ENCODE measurements at places on chromosomes 4 and X. TPM values are rescaled to one million over a fixed set of nuclear protein-coding genes. Genes with fewer than 3 reads are reported as not detected.

Gene FGF2
- 7.5 TPM for total RNA-seq

Gene GRSF1
- 64.4 TPM for total RNA-seq

Gene PPP1R2C
- total RNA-seq = not detected

DNA sequence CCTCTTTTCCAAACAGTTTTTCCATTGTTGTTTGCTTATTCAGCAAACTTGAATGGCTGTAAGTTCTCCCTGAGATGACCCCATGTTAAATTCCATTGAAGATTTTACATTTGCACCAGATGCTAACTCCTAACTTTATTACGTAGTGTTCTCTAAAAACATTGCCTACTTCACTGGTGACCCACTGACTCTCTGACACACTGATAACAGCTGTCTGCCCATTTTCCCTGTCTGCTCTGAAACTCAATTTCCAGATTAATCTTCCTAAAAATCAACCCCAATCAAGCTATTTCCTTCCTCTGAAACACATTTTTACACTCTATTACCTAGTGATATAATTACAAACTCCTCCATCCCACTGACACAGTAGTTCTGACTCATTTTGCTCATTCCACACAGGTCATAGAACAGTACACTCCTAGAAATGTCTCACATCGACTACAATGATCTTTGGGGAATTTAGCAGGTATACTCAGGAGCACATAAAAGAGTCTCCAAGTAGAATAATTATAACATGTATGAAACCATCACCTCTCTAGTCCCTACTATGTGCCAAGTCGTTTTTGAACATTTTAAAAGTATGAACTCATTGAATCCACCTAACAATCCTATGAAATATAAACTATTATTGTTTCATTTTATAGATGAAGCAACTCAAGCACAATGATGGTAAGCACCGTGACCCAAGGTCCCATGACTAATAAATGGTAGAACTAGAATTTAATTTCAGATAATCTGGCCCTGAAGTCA is 210.9 kb downstream of the SLIT2 start:
- DNase-seq = no peak

DNA sequence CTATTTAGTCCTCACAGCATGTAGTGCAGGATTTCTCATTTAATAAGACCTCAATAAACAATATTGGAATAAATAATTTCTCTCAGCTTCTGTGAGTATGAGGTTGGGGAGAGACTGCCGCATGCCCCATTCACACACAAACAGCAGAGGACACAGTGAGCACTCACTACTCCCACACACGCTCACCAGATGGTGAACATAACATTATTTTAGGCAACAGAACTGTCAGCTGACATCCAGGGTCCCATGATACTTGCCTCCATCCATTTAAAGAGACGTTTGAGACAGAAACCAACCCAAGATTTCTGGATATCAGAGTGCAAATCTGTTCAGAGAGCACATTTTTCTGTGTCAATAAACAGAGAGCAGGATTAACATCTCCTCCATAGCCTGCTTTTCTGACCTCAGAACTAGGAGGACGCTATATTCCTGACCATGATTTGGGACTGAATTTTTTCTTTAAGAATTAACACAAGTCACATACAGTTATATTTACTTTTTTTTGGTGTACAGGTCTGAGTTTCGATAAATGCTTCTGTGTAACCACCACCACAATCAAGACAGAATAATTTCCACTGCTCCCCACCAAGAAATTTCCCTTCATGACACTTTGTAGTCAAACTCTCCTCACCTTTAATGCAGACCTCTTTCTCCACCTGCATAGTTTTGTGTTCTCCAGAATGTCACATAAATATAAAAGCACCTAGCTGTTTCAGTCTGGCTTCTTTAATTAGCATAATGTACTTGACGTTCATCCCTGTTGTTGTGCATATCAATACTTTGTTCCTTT is 16.7 kb downstream of the GPRIN3 start:
- DNase-seq = no peak

GRCh38 chr4:2482693-2483092 is 13.8 kb downstream of the RNF4 start:
- peak; percentile 84 for DNase-seq

DNA sequence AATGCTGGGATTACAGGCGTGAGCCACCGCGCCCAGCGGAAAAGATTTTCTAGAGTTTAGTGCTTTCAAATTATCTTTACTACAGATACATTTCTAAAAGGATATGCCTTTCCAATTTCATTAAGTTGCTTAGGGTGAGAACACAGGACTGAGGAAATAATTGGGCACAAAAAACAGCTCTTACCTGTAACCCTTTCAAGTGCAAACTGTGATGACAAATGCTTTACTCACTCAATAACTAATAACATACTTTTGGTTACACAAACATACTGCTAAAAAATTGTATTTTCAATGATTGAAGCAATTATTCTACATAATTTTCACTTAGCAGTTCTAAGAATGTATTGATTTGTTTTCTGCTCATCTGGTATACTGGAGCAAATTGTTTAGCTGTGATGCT is 40.2 kb downstream of the PALLD start:
- DNase-seq = no peak

- no peak for DNase-seq
Measured at GRCh38 chr4:128320656-128321055, 33.0 kb upstream of the PGRMC2 start.
